ENCODE measurements at places on chromosomes 16 and 17.

DNA sequence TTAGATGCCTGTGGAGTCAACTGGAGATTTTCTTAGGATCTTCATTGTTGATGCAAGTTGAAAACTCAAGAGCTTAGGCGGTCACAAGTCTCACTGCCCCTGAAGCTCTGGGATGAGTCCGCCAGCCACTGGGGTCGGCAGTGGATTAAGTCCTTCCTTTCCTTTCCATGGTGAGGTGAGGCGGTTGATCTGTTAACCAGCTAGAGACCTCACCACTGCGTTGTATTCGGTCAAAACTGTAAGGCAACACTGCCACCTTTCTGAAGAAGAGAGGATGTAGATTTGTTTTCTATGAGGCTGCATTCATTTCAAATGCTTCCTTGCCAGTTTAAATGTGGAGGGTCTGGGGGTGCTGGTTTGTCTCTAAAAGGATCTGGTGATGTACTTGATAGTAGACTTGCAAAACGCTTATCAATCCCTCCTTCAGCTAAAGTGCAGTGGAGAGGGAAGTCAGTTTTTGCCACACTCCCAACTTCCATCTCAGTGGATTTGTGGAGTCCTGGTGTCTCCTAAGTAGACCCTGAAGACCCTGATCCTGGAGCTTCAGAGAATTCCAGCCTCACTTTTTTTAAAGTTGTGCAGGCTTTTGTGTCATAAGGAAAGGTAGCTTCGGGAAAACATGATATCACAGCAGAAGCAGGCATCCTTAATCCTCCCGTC, 1.7 kb downstream of the MYOCD start:
- DNase-seq = no peak

DNA sequence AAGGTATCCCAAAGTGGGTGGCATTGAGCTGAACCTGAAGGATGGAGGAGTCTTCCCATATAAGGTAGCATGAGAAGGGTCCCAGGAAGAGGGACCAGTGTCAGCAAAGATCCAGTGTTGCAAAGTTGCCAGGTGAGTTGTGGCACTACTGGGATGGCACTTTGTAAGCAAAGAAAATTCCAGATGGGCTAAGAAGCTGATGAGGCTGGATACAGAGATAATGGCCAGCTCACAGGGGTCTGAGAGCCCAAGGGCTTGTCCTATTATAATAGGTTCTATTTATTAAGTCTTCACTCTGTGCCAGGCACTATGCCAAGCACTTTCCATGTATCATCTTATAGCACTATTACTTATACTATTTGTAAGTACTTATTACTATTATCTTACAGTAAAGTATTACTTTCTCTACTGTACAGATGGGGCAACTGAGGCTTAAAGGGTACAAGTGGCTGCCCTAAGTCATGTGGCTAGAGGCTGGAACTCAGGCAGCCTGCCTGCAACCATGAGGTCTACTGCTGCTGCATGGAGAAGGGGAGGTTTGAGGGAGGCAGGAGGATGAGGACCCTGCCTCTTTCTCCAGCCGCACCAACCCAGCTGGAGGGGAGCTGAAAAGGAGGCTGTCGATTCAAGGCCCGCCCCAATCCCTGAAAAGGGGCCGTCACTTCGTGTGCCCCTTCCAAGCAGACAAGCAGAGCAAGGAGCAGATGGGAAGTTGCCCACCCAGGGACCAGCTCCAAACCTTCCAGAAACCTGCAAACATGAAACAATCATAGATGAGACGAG, 86.5 kb downstream of the C16orf78 start:
- DNase-seq = no peak

DNA sequence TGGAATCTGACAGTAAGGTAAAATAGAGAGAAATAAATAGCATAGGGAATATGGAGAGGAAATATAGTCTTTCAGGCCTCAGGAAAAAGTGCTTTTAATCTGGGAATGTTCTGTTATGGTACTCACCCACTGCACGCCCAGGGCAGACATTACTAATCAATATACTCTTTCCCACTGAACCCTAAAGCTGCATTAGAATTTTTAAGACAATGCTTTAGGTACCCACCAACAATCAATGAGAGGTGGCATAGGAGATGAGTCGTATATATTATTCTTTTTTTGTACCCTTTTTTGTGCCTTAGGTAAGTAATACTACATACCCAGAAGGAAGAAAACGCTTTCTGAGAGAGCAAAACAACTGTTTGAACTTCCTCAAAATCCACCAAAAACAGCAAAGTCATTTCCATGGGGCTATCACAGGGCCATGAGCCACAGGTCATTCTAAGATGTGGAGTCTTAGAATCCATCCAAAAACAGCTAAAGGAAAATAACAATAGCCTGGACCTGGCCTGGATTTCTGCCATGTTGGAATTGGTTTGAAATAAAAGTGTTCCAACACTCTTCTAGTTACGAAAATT, 542.1 kb downstream of the XYLT1 start:
- no peak for DNase-seq

DNA sequence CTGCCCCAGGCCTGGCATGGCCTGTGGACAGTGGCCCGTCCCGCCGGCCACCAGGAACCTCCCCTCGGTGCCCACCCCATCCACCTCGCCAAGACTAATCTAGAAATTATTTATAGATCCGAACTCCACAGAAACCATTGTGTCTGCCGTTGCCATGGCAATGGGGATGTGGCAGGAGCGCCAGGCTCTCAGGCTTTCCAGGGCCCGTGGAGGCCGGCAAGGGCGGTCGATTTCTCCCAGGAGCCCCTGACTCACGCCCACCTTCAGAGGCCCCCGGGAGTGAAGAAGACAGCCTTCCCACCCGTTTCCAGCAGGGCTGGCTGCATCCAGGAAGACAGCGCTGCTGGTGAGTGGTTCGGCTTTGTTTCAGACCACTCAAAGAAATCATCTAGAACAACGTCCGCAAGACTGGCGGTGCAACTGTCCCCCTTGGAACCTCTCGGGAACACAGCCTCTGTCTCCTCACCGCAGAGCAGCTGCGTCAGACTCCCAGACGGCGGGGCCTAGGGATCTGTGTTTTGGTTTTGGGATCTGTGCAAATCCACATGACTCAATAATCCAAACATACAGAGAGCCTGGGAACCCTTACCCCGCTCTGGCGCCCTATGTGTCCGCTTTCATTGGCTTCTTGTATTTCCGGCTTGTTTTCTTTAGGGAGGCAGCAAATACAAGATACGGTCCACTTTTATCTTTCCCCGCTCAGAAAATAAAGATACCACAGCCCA, 48.5 kb upstream of the ZCCHC14 start:
- no peak for DNase-seq

Measured in breast epithelium (tissue), 4 donors.